ENCODE measurements at places on chromosomes 7 and 10.
A peak's percentile ranks its signal among the peaks of the same experiment; 100 is the strongest.

- no peak for DNase-seq
Measured at GRCh38 chr7:114986190-114987180, 64.6 kb downstream of the MDFIC start.

DNA sequence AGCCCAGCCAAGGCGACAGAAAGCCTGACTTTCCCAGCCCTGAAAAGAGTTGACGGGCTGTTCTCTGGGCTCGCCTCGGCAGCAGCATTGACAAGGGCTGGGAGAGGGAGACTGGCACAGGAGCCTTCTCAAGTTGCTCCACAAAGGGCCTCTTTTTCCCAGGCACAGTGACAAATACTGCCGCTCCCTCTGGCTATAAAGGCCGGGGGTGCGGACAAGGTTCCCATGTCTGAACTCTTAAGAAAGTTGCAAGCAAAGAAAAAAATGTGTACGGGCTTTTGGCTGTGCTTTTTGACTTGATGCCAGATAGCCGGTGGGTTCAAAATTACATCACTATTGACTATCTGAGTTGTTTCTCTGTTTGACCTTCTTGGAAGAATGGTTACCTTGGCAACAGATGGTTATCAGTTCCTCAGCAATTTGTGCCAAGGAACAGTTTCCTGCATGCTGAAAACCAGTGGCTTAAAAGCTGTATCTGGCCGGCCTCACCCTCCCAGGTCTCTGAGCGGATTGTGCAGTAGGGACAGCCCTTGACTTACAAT lies 115.9 kb upstream of the EEPD1 start:
- DNase-seq, result peak; percentile 92

DNA sequence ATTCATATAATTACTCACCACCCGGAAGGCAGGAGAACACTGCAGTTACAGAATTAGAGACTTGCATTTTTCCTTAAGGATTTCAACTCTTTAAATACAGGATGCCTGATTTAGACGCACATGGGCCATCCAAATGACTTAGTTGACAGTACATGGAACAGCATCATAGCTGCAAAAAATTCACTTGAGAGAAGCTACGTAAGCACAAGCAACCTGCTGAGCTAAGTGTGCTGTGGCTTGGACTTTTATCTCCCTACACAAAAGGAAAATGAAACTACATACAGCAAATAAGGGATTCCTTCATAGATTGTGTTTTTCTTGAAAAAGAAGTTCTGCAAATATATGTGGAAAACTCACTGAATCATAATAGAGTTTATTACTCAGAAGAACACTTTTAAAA lies 152.6 kb downstream of the POU6F2 start:
- DNase-seq, result no peak

GRCh38 chr10:73788864-73789658 lies 3.7 kb downstream of the ZSWIM8 start:
- no peak for DNase-seq

DNA sequence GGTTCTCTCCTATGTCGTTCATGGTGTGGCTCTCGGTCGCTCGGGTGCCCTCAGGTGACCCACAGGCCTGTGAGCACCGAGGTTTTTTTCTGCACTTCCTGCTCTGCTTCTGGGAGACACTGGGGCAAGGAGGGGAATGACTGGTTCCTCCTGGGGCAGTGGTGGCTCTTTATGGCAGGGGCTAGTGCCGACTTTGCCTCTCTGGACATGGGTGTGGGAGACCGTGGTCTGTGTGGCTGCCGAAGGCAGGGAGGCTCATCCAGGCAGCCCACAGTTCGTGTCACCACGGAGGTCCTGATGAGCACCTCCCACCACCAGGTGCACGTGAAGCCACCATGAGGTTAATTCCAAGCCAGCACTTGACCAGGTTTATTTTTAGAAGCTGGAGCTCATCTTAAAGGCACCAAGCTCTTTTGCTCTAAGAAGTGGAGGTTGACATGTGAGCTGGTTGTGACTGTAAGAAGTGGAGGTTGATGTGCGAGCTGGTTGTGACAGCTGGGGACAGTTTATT lies 24.7 kb upstream of the DPYSL4 start:
- no peak for DNase-seq

- DNase-seq, result peak; percentile 73
Measured at GRCh38 chr10:99711129-99711719, 20.7 kb downstream of the COX15 start.

DNA sequence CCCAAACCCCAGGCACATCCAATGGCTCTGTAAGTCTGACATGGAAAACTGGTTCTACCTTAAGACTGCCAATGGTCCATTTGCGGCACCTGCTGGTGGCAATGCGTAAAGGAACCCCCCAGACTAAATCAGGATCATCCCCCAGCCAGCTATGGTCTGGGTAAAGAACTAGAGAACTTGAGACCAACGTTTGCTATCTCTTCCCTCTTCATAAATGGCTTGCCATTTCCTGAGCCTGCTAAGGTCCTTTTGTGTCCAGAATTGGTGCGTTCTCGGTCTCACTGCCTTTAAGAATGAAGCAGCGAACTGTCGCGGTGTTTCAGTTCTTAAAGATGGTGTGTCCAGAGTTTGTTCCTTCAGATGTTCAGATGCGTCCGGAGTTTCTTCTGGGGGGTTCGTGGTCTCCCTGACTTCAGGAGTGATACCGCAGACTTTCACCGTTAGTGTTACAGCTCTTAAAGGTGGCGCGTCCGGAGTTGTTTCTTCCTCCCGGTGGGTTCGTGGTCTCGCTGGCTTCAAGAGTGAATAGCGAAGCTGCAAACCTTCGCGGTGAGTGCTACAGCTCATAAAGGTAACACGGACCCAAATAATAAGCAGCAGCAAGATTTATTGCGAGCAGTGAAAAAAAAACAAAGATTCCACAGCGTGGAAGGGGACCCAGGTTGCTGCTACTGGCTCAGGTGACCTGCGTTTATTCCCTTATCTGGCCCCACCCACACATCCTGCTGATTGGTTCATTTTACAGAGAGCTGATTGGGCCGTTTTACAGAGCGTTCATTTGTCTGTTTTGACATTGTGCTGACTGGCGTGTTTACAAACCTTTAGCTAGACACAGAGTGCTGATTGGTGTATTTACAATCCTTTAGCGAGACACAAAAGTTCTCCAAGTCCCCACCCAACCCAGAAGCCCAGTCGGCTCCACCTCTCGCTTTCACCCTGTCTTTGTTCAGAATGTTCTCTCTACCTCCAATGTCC lies 95.4 kb downstream of the ELMO1 start:
- no peak for DNase-seq

GRCh38 chr7:63012633-63013183 lies 985.9 kb upstream of the ZNF722 start:
- DNase-seq, result no peak

- DNase-seq, result peak; percentile 32
Measured at GRCh38 chr10:24701447-24701846, 22.2 kb downstream of the ARHGAP21 start.

GRCh38 chr10:95315509-95315908 lies 24.7 kb upstream of the PDLIM1 start:
- DNase-seq, result no peak

DNA sequence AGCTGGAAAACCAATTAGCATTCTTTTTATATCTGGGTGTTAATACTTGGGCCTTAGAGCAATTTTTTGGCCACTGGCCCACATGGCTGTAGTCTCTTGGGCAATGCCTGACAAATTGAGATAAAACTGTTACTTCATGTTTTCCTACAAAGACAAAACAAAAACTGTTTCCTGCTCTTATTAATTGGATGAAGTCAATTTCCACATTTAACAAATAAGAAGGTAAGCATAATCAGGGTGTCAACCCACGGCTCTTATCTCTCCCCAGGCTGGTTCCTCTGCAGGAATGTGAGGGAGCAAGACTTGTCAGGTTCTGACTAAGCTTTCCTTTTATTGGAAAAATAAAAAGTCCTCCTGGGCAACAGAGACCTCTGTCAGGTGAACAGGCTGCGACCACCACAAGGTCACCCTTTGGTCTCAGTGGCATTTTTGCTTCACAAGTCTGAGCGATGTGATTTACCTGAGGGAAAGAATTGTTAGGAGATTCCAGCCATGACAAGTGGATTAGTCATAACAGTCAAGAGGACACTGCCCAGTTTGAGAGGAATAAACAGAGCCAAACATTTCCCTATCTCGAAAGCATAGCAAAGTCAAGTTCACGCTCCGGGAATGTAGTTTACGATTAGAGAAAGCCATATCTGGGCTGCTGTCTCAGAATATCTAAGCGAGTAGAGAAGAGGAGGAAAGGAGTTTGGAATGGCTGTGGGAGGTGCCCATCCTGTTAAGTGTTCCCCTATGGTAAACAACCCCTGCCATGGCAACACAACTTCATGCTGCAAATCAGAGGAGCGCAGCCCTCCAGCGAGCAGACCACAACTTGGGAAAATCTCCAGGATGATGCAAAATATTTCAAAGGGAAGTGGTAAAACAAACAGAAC lies 144.4 kb downstream of the TES start:
- peak; percentile 95 for DNase-seq

DNA sequence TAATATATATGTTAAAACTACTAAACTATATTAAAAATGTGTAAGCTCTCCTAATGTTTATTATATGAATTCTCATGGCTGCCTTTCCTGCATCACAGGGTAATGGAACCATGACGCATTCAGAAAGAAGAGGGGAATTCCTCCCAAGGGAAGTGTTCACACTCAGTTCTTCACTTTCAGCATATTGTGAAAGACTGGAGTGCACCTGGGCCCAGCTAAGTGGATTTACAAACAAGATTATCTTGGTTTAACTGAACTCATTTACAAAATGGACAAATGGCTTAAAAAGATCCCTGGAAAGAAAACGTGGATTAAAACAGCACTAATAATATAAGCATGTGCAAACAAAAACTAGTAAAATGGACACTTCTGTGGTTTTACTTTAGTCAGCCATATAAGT lies 149.8 kb downstream of the DOCK4 start:
- peak; percentile 7 for DNase-seq

DNA sequence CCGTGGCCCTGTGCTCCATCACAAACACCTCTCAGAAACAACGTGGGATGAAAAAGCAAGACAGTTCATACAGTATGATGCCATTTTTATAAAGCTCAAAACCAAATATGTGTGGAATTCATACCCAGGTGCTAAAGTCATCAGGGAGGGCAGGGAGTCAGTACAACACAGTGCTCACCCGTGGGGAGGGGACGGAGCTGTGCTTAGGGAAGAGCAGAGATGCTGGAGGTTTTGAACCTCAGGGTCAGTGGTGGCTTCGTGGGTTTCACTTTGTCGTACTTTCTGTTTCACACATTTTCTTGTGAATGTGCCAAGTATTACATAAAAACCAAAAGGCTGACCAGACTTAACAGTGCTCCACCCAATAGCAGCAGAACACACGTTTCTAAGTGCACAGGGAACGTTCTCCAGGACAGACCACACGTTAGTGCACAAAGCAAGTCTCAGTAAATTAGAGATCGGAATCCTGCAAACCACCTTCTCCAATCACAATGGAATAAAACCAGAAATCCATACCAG lies 21.2 kb downstream of the ZMIZ2 start:
- DNase-seq, result peak; percentile 69

DNA sequence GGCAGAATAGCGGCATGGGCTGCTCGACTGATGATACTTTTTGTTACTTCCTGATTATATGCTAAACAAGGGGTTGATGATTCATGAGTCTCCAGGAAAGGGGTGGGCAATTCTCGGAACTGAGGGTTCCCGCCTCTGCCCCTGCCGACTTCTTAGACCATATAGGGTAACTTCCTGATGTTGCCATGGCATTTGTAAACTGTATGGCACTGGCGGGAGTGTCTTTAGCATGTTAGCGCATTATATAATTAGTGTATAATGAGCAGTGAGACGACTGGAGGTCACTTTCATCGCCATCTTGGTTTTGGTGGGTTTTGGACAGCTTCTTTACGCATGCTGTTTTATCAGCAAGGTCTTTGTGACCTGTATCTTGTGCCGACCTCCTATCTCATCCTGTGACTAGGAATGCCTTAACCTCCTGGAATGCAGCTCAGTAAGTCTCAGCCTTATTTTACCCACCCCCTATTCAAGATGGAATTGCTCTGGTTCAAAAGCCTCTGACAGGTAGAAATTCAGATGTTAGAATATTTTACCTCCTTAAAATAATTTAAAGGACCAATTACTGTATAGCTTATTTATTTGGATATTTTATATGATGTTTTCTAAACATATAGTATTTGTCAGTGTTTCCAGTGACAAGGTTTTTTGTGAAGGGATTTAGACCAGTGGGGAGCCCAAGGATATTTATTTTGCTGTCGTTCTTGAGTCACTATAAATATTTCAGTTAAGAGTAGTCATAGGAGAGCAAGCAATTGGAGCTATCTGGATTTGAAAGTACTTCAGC lies 90.1 kb upstream of the PIK3CG start:
- DNase-seq, result no peak

GRCh38 chr7:147483634-147484292 lies 1106.8 kb upstream of the C7orf33 start:
- DNase-seq, result peak; percentile 47

DNA sequence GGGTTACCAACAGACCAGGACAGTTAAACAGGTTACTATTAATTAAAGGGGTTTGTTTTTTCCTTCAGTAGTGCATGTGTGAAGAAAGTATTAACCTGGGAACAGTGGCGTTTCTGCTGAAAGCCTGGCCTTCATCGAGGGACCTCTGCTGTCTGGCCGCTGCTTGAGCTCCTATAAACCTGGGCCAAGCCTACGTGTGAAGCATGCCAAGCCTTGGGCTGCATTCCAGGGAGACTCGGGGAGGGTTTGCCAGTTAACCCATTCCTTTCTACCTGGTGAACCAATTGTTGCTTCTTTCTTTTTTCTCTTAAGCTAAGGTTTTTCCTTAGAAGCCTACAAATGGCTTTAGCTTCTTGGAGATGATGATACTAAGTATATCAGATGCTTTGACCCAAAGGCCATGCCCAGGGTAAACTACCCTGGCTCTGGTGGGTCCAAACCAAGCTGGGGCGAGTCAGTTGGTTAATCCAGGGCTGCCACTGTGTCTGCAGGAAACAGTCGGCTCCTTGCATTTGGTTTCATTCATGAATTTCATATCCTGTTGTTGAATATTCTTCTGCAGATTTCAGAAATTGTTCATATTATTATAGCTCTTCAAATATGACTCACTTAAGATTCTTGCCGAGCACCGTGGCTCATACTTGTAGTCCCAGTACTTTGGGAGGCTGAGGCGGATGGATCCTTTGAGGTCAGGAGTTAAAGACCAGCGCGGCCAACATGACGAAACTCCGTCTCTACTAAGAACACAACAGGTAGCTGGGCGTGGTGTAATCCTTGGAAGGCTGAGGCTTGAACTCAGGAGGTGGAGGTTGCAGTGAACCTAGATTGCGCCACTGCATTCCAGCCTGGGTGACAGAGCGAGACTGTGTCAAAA lies 23.8 kb downstream of the PFKP start:
- peak; percentile 89 for DNase-seq

- DNase-seq, result no peak
Measured at GRCh38 chr7:44116789-44117666, 6.3 kb downstream of the POLD2 start.

GRCh38 chr7:50775231-50775630 lies 7.5 kb downstream of the GRB10 start:
- no peak for DNase-seq

- no peak for DNase-seq
Measured at GRCh38 chr10:111750165-111750849, 433.3 kb downstream of the GPAM start.

DNA sequence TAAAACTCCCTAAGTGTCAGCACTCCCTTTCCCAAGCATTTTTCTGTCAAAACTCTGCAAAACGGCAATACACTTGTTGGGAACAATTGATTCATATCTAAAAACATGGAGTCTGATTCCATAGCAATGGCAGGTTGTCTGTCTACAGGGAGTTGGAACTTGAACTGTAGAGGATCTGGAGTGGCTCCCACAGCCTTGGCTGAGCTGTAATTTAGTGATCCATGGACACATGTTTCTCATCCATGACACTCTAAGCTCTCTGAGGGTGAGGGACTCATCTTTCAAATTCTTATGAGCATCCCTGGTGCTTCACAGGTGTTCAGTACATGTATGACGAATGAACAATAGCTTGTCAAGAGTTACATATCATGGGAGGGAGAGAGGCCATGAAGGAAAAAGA lies 466.1 kb downstream of the GRID1 start:
- DNase-seq, result no peak
